ENCODE measurements at places on chromosomes 6 and 20.

DNA sequence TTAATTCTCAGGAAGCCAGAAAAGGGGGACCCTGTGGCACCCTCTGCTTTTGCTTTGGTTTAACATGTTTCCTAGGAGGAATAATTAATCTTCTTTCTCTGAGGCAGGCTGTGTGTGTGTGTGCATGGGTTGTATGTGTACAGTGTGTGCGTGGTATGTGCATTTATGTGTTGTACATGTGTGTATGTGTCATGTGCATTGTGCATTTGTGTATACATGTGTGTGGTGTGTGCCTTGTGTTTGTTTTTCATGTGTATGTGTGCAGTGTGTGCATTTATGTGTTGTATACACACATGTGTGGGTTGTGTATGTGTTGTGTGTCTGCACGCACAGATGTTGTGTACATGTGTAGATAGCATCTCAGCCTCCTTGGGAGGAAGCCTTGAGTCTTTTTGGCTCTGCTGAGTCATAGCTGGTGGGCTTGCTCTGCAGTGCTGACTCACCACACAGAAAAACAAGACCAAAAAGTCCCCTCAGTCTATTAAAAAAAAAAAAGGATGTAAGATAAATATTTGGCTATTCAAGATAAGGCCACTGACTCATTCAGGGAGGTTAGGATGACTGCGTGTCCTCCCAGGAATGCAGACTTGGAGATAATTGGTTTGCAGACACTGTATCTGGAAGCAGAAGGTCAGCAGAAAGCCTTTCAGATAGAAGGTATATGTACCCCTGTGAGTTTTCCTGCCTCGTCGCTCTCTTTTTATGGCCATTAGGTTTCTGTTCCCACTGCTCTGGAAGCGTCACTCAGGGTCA, 58.6 kb downstream of the SYNJ2 start:
- no peak for DNase-seq

DNA sequence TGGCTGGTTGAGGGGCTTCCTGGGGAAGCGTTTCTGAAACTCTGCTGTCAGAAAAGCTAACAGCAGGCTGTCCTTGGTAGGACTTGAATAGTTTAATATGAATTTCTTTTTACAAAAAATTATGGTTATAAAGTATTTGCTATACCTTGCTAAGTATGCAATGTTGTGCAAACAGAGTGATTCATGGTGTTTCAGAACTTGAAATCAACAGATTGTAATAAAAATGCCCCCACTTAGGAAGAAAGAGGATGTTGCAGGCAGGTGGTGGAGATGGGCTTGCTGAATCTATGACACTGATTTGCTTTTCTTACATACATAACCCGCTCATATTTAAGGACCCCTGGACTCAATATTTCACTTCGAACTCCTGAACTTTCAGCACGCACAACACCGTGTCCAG, 211.6 kb downstream of the THBS2 start:
- no peak for DNase-seq

DNA sequence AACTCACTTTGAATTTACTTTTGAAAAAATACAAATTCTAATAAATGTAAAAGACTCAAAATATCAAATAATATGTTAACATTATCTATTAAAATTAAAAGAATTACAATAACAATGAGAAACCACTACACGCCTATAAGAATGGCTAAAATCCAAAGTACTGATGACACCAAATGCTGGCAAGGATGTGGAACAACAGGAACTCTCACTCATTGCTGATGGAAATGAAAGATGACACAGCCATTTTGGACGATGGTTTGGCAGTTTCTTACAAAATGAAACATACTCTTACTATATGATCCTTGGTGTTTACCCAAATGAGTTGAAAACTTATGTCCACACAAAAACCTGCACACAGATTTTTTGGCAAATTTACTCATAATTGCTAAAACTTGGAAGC, 15.6 kb upstream of the STX11 start:
- no peak for DNase-seq

- no peak for DNase-seq
Measured at GRCh38 chr6:49326347-49326746, 136.7 kb downstream of the MMUT start.

DNA sequence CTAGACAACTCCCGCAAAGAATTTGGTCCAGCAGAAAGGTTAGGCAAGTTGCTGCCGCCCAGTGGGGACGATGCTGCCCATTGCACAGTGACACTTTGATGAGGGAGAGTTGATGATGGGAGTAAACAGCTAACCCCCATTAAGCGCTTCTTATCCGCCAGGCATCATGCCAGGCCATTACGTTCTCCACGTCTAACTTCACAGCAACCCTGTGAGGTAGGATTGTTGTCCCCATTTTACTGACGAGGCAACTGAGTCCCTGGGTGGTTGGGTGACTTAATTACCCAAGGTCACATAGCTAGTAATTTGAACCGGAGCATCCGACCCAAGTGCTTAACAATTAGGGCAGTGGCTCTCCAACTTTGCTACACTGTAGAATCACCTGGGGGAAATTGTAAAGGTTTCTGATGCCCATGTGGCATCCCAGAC, 738 bp downstream of the RALGAPB start:
- no peak for DNase-seq

Data from left lung (tissue), 14 donors.